CD4-positive, alpha-beta T cell treated with Interleukin-4 for 4 hours (primary cell): ENCODE measurements at places on chromosomes 2 and 18.

GRCh38 chr2:29068513-29068912, 5.8 kb downstream of the PCARE start:
- no peak for DNase-seq

GRCh38 chr2:233972941-233973575, 55.9 kb downstream of the TRPM8 start:
- no peak for DNase-seq

GRCh38 chr18:183769-184168, 25.4 kb downstream of the USP14 start:
- DNase-seq = no peak

- no peak for DNase-seq
Measured at GRCh38 chr2:113218283-113219091, 44.7 kb downstream of the PSD4 start.

DNA sequence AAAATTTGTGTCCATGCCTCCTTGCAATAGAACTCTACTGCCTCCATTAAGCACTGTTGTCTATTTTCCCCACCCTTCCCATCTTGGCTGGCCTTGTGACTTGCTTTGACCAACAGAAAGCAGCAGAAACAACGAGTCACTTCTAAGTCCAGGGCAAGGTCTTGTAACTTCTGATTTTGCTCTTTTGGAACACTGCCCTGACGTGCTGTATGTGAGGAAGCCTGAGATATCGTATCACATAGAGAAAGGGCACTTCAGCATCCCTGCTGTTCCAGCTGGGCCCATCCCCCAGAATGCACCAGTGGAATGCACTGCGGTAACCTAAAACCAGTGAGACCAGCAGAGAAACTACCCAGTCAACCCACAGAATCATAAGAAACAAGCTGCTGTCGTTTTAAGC, 28.1 kb downstream of the NCKAP1 start:
- DNase-seq = no peak

DNA sequence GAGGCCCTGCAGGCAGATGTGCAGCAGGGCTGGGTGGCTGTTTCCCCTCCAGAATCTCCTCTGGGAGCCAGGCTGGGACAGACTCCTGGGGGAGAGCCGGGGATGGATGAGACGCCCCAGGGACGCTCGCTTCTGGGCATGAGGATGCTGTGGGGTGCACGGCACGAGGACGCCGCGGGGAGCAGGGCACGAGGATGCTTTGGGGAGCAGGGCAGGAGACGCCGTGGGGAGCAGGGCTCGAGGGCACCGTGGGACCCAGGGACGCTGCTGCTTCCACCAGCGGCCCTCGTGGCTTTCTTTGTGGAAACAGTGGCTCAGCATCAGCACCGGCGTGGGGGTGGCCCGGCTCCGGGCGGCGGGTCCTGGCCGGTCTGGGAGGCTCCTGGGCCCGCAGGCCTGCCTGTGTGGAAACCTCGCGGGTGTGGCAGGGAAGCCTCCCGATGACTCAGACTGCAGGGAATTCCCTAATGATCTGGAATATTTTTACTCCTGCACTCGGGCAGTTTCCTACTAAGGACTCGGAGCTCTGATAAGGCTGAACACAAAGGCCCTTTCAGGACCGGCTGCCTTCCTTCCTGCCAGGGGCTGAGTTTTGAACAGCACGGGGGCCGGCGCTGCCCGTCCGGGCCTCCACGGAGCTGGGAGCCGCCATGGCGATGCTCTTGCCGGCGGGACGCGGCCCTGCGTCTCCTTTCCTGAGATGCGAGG, 62.6 kb downstream of the NFATC1 start:
- DNase-seq = no peak

- DNase-seq = no peak
Measured at GRCh38 chr2:159600752-159601151, 15.6 kb downstream of the BAZ2B start.

GRCh38 chr2:224781400-224781799, 65.2 kb upstream of the CCDC195 start:
- no peak for DNase-seq

- no peak for DNase-seq
Measured at GRCh38 chr2:145677371-145677770, 1157.5 kb upstream of the ZEB2 start.

DNA sequence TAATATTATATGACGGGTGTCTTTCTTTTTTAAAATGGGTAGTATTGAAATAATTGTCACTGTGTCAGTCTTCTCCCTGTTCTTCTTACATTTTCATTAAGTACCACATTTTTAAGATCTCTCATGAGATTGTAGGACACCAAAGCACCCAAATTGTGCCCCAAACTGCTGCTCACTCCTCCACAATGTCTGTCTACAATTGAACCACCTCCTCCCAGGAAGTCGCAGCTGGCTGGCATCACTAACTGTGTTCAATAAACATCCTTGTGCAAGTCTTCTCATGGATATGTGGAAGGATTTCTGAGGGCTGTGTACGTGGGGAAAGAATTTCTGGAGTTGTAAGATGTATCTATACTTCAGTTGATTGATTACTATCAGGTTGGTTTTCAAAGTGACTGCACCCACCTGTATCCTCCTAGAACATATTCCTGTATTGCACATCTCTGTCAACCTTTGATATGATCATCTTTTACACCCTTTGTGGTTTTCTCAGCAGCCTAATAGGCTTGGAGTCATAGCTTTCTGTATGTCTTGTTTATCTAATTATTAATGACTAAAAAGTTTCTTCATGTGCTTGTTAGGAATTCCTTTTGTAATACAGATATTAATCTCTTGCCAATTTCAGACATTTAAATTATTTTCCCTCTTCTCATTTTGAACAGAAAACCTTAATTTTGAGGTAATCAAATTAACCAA, 774.9 kb downstream of the RNF144A start:
- DNase-seq = no peak

- no peak for DNase-seq
Measured at GRCh38 chr2:17620280-17620679, 79.8 kb downstream of the VSNL1 start.

DNA sequence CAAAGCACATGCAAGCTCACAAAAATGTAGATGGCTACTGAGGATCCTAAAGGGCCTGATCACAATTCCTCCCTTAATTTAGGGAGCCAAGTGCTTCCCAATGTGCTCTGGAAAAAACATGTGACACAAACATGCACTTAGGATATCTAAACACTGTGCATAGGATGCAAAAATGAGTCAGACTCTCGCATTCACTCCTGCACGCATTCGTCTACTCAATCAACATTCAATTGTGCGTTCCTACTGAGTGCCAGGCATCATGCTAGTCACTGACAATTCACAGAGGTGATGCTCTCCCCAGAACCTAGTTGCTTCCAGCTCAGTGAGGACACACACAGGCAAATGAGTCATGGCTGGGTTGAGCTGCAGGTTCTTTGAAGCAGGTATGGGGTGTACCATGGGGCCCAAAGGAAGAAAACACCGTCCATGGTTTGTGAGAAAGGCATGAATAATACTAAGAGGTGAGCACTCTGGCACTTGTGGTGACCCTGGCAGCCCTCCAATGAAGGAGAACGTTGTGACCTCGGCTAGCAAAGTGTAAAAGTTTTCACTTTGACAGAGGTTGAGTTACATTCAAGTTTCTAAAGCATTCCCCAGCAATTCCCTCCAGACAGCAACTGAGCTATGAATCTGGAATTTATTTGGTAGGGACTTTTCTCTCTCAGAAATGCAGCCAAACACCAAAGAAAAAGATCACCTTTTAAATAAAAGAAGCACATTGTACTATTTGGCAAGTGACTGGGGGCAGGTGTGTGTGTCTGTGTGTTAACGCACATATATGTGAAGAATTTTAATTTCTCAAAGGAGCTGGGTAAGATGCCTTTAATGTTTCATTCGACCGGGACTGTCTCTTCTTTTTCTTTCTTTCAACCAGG, 173.3 kb downstream of the ALPK2 start:
- DNase-seq = no peak

- no peak for DNase-seq
Measured at GRCh38 chr2:112046231-112046630, 8.8 kb upstream of the TMEM87B start.

DNA sequence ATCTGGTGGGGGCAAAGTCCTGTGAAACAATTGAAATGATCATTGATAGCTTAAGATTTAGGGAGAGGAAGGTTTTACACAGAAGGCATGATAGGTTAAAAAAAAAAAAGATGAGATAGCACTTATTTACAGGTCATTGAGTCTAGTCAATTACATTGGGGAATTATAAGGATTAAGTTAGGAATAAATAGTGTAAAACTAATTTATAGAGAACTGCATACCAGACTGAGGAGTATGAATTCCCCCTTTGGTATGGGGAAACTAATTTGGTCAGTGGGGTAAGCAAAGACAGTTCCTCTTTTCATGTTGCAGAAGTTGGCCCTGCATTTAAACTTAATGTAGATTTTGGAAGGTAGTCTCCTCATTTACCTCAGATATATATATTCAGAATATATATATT, 10.8 kb downstream of the GLS start:
- DNase-seq = no peak

- DNase-seq = no peak
Measured at GRCh38 chr2:108920-109809, 62.9 kb upstream of the FAM110C start.

- no peak for DNase-seq
Measured at GRCh38 chr2:239443666-239444567, 43.1 kb upstream of the HDAC4 start.

DNA sequence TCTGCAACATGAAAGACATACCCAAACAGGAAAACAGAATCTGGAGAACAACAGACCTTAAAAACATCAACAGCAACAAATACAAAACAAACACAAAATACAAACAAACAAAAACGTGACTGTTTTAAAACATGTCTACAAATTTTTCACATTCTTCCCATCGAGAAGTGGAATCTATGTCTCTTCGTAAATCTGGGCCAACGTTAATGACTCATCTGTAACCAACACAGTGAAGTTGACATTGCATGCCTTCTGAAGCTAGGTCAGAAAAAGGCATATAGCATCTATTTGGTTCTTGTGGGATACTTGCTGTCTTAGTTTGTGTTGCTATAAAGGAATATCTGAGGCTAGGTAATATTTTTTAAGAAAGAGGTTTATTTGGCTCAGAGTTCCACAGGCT, 269.0 kb upstream of the FBXO11 start:
- no peak for DNase-seq

- no peak for DNase-seq
Measured at GRCh38 chr2:149451417-149452165, 121.2 kb downstream of the LYPD6 start.

DNA sequence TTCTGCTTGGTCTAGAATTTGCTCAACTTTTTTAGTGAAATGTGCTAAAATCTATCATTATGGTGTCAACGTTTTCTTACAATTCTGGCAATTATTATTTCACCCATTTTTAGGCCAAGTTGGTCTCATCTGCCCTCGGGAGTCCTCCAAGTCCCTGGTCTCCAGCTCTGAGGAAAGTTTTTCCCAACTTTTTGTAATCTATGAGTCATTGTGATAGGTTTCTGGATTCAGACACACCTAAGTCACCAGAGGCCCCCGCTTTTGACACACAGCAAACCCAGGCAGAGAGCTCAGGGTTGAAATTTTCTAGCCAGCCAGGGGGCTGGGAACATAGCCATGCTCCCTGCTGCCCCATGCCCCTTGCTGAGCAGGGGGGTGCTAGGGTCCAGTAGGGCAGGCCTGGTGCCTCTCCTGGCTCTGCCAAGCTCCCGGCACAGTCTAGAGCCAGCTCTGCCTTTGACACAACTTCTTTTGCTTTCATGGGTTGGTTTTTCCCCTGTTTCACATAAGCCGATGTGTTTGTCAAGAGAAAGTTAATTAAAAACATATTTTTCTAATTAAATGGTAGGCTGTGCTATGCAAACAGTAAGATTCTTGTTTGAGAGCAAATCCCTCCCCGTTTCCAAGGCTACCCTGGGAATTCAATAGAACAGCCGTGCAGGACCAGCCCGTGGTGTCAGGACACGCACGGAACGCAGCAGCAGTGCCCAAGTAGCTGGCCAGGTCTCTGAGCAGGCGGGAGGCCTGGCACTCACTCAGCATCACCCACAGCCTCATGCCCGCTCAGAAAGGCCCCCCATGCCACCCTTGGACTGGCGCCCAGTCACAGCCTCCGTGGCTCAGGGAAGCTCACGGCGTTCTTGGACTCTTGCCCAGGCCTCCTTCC, 25.5 kb upstream of the SNED1 start:
- DNase-seq = no peak

- DNase-seq = no peak
Measured at GRCh38 chr2:235052514-235053354, 100.9 kb downstream of the SH3BP4 start.

GRCh38 chr2:1686784-1687105, 57.6 kb downstream of the PXDN start:
- DNase-seq = no peak

DNA sequence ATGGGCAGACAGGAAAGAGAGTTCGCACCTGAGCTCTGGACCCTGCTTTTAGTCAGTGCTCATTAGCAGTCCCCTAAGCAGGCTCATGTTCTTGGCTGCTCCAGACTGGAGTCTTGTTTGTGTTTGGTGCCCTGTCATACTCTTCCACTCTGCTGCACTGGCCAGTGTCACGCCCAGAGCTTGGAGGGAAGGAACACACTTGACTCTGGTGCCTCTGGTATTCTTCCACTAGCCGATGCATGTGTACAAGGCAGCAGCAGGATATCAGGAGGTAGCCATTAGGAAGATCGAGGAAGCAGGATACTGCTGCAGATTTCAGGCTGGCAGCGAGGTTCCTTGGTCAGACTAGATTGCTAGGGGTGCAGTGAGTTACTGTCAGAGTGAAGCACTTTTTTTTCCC, 81.4 kb upstream of the B3GNT2 start:
- DNase-seq = no peak

DNA sequence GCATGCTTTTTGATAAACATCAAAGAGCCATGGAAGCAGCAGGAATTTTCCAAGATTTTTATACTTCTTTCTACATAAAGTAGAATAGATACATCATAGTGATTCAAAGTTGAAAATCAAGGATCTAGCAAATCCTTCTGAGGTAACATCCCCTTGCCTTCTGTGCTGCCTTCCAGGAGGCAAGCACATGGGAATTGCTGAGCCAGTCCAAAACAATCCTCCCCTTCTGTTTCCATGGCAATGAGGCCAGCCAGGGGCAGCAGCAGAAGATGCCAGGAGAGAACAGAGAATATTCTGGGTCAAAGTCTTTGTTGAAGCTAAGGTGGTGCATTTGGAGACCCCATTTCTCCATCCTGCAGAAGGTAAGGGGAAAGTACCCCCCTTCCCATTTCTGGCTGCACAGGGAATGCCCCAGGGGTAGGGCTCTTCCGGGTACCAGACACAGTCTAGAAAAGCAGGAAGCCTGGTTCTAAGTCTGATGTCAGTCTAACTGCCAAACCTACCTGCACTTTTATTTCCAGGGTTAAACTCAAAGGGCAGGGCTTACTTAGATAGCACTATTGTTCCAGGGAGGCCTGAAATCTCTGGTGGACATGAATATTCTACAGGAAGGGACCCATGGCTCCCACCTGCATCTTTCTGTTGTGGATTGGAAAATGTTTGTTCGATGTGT, 22.1 kb downstream of the CENPA start:
- DNase-seq = no peak

GRCh38 chr2:121231385-121232000, 53.5 kb downstream of the TFCP2L1 start:
- DNase-seq = no peak
